ENCODE measurements at places on chromosomes 3 and 15.

GRCh38 chr3:81198216-81198615, 563.2 kb downstream of the GBE1 start:
- no peak for DNase-seq

DNA sequence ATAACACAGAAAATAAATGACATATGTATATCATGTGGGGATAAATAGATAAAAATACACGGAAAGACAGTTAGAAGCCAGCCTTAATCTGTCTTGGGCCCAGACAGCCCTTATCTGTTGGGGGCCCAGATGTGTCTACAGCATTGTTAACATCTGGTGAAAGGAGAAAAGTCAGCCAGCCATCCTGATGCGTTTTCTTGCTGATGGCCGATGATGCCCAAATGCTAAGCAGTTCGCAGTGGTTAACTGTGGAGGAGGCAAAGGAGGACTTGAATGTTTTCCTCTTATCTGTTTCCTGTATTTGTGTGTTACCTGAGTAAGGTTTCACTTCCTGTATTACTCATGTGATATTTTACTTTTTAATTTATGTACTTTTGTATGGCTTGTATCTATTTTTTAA, 46.2 kb downstream of the NOX5 start:
- no peak for DNase-seq

GRCh38 chr3:37852771-37853170, 8.9 kb upstream of the CTDSPL start:
- no peak for DNase-seq

DNA sequence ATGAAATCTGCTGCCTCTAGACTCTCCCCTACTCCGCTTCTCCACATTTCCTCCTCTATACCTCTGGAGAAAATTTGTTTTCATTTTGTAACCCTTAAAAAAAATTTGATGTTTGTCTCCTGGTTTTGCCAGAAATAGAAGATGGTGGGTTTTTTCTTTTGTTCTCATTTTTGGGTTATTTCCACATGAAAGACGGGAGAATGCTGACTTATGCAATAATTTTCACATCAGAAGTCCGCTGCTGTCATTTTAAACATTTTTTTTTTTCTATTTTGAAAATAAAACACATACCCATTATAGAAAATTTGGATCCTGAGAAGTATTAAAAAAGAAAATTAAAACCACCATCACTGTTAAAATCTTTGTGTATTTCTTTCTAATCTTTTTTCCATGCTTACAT, 320.8 kb upstream of the NR2E3 start:
- no peak for DNase-seq

DNA sequence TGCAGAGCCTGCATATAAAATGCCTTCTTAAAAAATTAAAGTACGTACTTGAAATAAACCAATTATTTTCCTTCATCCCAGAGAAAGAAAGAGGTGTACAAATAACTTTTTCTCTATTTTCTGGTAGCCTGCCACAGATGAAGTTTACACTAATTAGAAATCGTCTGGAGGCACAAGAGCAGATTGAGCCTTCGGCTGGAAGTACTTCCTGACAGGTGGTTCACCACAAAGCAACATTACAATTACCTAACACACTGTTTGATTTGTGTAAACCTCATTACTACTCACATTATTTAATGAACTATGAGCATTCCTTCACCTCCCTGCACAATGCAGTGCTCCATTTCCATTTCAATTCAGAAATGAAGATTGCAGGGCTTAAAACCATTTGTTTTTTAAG, 856.1 kb downstream of the SI start:
- no peak for DNase-seq

DNA sequence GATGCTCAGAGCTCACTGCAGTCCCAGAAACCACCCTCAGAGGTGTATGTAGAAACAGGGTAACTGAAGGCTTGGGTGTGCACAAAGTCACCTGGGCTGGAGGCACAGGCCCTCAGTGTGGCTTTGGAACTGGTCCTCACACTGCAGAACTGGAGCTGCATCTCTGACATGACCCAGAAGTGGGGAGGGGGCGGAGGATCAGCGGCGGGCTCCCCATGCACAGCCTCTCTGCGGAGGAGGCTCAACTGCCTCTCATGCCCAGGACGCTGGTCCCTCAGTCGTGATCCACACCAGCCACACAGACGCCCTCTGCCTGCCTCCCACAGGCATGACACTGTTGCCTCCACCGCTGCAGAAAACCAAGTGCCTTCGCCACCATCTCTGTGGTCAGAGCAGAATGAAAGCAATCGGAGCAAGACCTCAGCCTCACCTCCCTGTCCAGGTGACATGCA, 73.7 kb downstream of the TM2D3 start:
- no peak for DNase-seq

GRCh38 chr15:88649286-88649733, 10.5 kb downstream of the ISG20 start:
- no peak for DNase-seq

GRCh38 chr15:47577000-47577399, 140.3 kb upstream of the SEMA6D start:
- no peak for DNase-seq

DNA sequence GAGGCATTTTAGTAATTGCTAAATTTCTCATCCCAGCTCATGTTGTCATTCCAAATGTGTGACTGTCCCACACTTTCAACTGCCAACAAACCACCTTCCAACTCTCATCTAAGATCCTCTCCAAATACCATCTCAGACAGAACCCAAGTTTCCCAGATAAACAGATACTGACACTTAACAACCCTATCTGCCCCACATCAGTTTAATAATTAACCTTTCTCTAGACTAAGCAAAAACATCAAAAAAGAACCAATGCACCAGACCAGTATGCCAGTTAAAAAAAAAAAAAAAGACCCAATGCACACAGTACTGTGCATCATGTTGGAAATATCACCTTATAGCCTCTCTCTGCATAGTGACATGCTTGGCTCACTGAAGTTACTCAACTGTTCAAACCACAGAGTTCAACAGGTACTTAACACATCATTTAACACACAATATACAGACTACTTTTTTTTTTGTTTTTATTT, 5.5 kb downstream of the SFMBT1 start:
- no peak for DNase-seq

GRCh38 chr3:172280406-172281051, 167.7 kb downstream of the GHSR start:
- no peak for DNase-seq

DNA sequence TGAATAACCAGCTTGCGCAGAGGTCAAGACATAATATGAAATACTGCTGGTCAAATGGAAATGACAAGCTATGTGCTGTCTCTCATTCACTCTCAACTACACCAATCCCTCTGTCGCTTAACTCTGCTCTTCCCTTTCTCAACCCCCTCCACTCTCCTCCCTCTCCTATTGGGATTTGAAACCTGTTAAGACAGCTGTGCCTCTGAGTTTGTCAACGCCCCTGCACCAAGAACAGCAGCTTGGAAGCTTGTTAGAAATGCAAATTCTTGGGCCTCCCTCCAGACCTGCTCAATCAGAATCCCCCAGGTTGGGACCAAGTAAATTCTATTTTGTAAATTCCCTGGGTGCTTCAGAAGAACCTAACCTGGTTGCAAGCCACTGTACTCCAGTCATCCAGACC, 149.7 kb upstream of the ATP2B2 start:
- DNase-seq, result no peak

GRCh38 chr3:30702038-30702827, 95.8 kb downstream of the TGFBR2 start:
- DNase-seq, result no peak

- peak; percentile 13 for DNase-seq
Observed at GRCh38 chr3:112043621-112044201, 9.2 kb downstream of the TMPRSS7 start.

DNA sequence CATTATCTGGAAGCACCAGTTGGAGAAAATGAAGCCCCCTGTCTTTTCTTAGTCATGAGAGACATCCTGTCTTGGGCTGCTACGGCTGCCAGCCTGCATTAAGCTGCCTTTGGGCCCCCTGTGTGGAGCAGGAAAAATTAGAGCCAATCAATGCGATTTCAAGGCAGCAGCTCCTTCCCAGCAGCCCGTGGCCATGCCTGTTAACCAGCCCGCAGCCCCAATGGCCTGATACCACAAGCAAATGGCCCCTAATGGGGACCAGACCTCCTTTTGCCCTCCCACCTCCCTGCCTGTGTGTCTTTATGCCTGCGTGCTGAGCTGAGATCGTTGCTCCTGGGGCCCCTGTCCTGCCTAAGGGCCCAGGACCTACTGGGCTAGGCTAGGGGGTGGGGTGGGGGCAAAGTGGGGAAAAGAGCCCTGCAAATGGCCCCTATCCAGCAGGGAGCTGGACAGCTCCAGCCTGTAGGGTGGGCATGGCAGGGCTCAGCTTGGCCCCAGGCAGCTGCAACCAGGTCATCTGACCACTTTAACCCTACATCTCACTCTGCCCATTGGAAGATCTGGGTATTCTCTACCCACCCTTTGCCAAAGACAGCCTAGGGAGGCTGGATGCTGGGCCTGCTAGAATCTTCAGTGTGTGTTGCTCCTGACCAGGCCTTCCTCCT, 53.8 kb upstream of the MRPS22 start:
- no peak for DNase-seq

GRCh38 chr3:195551381-195551978, 8.4 kb upstream of the PPP1R2 start:
- DNase-seq, result no peak

DNA sequence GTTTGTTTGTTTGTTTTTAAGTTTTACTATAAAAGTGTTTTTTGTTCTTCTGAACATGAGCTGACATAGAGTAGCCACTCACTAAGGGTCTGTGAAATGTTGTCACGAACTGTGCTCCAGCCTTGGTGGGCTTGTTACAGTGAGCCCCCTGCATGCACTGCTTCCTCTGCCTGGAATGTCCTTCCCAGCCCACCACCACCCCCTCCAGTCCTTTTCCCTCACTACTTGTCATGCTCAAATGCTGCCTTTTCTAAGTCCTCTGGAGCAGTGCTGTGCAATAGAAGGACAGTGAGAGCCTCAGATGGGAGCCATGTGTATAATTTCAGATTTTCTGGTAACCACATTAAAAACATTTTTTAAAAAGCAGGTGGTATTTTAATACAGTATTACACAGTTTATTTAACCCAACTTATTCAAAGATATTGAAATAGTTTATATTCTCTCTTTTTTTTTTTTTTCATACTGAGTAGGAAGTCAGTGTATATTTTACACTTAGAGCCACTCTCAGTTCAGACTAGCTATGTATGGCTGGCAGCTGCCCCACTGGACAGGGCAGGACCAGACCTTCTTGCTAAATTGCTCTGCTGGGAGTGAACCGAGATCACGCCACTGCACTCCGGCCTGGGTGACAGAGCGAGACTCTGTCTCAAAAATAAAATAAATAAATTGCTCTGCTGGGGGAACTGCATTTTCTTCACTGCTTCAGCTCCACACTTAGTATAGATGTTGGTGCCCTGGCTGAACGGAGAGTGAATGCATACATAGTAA, 26.9 kb downstream of the MKRN2OS start:
- DNase-seq, result no peak

GRCh38 chr3:72370947-72371346, 477.3 kb downstream of the SHQ1 start:
- no peak for DNase-seq

DNA sequence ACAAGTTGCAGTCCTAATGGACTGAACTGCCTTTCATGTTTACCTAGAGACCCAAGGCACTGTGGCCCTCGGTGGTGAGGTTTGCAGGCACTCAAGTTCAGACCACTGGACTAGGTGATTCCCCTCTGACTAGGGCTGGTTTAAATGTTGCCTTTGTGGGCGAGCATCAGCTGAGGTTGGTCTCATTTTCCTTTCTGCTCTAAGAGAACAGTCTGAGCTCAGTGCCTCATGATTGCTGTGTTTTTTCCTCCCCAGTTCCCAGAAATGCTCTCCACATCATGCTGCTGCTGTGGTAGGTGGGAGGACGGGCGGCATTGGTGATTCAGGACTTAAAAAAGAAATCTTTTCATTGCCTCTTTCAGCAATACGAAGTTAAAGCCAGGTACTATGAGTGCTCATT, 237.2 kb downstream of the MBNL1 start:
- DNase-seq, result no peak

GRCh38 chr3:32493437-32494414, 8.9 kb downstream of the CMTM6 start:
- peak; percentile 29 for DNase-seq

DNA sequence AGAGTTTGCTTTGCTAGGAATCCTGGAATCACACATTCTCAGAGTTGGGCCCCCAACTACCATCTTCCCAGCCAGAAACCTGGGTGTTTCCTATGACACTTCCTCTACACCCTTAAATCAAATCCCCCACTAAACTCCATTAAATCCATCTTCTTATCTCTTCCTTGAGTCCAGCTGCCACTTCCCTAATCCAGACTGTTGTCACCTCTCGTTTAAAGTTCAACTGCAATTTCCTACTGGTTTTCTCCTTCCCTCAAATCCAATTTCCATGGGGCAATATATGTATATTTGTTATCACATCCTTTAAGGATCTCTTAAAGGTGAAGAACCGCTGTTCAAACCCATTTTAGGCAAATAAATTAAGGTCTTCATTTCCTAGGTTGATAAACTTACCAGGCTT, 73.6 kb upstream of the SNTN start:
- DNase-seq, result no peak

DNA sequence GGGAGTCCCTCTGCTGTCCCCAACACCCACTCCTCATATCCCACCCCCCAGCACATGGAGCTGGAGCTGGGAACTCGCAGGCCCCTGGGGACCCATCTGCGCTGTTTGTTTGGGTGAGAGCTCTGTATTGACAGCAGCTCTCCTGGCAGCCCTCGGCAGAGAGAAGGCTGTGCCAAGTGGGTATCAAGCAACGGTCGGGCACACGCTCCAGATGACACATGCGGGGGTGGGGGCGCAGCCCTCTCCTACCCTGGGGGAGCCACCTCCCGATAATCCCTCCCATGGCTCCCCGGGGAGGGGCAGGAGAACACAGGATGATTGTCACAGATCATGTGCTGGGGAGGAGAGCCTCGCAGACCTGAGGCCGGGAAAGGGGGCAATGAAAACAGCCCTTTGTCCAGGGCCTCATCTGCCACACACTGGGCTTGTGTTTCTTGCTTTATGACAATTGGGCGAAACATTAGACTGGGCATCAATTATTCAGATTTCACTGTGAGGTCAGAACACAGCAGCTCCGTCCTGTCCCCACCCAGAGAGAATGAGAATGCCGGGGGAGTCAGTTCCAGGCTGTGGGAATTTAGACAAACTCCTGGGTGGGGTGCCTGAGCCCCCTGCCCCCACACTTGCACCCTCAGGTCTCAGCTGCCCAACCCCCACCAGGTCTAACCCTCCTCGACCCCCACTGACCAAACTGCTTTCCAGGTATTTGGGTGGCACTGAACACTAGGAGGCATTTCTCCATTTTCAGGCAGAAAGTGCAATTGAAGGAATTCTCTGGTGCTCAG, 46.4 kb upstream of the KLF13 start:
- DNase-seq, result no peak

Data from GM12892 (cell line).